ENCODE measurements at places on chromosomes 3 and 15.
A peak's percentile ranks its signal among the peaks of the same experiment; 100 is the strongest.

- no peak for DNase-seq
Measured at GRCh38 chr15:37015451-37015850, 84.9 kb downstream of the MEIS2 start.

DNA sequence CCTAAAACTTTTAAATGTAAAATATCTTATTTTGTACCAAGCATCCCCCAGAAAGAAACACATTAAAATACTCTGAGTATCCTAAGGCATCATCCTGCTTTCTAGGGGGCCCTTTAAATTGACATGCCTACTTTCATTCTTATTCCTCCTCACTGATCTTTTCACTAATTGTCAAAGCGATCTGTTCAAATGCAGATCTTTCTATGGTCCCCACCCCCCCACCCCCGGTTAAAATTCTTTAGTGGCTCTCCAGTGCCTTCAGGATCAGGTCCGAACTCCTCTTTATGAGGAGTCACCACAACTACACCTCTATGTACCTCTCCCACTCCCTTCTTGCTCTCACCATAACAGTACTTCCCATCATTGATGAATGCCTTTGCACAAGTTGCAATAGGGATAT is 19.2 kb upstream of the TFDP2 start:
- DNase-seq = peak; percentile 40

- DNase-seq = no peak
Measured at GRCh38 chr15:59131456-59131855, 26.5 kb downstream of the CCNB2 start.

DNA sequence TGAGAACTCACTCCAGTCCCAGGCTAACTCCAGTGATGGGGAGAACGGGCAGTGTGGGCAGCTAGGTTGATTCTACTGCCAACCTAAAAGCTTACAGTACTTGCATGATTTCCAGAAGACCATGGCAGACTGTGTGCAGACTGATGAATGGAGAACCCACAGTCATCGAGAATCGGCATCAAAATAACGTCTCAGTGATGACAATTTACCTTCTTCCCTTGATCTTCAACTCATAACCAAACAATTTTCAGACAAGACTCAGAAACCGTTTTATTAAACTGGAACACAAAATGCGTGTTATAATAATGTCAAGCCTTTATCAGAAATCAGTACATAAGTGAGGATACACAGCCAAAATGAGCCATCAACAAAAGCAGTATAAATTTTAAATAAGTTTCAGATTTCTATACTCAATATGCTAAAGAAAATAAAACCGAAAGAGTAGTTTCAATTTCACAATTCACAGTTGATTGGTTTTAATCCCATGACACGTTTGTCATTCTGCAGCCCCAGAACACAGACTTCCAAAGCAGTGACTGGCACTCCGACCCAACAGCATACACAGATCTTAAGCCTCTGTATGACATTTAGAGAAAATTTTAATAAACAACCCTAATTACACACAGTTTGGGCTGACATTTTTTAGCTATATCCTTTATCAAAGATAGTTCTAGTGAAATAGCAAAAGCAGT is 54.5 kb downstream of the ZMAT3 start:
- DNase-seq = no peak

DNA sequence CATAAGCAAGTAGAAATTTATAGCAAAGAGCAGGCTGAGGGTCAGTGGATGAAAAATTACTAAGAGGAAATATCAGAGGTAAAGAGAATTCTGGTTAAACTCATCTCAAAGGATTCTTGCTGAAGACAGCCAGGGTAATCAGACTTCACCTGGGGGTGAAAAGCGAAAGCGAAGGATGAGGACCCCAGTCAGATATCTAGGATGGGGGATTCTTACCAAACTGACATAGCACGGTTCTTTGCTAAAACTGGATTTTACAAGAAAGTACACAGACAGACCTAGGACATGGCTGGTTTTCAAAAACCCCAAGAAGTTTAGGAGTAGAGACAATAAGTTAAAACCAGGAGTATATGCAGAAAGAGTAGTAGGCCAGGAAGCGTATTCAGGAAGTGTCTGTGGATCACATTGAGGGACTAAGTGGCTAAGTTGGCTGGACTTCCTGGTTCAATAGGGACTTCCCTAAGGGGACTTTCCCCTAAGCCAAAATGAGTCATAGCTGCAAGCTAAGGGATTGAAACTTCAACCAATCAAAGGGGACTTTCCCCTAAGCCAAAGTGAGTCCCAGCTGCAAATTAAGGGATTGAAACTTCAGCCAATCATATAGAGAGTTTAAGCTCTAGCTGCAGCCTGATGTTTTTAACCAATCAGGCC is 2.4 kb upstream of the CFAP91 start:
- no peak for DNase-seq

GRCh38 chr15:67550522-67550921 is 8.0 kb downstream of the MAP2K5 start:
- DNase-seq = no peak

DNA sequence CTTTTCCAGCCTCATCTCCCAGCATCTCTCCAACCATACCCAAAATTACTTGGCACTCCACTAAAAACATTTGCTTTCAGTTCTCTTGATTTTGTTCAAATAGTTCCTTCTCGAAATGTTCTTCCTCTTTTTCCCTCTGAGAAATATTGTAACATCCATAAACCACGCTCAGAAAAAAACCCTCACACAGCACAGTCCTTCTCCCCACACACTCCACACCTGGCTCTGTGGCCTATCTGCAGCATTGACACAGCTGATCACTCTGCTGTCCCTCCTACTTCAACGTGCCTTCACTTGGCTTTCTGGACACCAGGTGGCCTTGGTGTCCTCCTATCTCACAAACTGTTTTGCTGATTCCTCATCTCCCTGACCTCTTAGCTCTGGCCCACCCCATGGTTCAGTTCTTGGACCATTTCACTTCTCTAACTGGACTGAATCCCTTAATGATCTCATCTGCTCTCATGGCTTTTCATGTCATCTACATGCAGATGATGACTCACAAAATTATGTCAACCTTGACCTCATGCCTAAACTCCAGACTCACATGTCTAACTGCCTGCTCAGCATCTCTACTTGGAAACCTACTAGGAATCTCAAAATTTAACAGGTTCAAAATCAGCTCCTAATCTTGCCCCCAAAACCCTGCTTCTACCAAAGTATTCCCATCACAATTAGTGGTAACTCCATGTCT is 93.3 kb downstream of the TRIM42 start:
- no peak for DNase-seq

DNA sequence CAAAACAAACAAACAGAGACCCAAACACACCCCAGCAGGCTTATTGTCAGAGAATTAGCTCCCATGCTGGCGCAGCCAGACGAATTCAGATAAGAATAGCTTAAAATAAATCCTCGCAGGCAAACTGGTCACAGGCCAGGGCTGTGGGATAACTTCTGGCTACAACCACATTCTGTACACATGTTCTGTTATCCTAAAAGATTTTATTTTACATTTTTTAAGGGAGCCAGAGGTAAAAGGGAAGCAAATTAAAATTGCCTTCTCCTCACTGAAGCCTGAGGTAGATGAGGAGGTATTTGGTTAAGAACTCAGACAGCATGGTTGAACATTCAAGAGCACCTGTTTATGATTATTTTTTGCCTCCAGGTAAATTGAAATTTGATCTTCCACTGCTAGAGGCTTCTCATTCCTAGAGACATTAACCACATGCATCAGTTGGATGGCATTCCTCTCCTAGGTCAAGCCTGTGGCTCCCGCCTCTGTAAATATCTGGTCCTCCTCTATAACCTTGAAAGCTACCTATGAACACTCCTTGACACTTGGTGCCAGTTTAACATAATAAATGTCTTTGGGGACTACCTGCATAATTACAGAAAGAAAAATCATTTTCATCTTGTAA is 190.3 kb downstream of the SATB1 start:
- no peak for DNase-seq

- peak; percentile 46 for DNase-seq
Measured at GRCh38 chr15:48084759-48085590, 35.8 kb upstream of the SLC24A5 start.

- DNase-seq = no peak
Measured at GRCh38 chr15:100847194-100847593, 32.4 kb upstream of the ALDH1A3 start.

GRCh38 chr3:24541935-24542334 is 47.3 kb upstream of the THRB start:
- DNase-seq = no peak

- DNase-seq = no peak
Measured at GRCh38 chr3:58102390-58102750, 94.1 kb downstream of the FLNB start.

- no peak for DNase-seq
Measured at GRCh38 chr3:169848741-169849140, 21.0 kb downstream of the LRRC31 start.

Data from H9 (cell line).